Fibroblast of the aortic adventitia (primary cell): ENCODE measurements at places on chromosomes 2 and 18. TPM values are rescaled to one million over a fixed set of nuclear protein-coding genes. Genes with fewer than 3 reads are reported as not detected.

TNS1 gene
- total RNA-seq = 54.5 and 116 TPM in 2 replicates

DNA sequence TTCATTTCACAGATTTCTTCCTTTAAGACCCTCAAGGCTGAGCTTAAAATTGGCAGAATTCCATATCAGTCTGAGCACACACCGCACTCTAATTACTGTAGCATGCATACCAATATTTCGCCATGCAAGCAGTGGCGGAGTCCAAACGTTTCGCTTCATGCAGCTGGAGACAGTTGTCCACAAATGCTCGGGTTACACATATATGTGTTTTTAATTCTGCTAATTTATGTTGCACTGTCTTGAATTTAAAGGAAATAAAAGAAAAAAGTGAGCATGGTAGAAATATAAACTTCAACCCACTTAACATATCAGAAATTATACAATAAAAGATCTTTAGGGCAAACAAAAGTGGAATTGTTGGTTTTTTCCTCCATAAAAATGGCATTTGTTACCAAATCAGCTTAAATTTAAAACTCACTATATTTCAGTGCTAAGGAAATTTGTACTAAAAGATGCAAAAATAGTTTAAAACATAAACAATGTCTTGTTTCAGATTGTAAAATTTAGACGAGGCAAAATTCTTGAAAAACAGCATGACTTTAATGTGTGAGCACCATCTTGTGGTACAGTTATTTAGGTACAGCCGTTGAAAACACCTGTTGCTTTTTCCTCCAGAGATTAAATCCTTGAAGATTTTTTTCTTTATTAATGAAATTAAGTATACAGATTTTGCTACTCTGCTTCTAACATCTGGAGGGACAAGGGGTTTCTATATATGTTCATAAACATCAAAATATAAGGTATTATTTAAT is 24.1 kb upstream of the KANSL1L start:
- peak; percentile 76 for DNase-seq

DNA sequence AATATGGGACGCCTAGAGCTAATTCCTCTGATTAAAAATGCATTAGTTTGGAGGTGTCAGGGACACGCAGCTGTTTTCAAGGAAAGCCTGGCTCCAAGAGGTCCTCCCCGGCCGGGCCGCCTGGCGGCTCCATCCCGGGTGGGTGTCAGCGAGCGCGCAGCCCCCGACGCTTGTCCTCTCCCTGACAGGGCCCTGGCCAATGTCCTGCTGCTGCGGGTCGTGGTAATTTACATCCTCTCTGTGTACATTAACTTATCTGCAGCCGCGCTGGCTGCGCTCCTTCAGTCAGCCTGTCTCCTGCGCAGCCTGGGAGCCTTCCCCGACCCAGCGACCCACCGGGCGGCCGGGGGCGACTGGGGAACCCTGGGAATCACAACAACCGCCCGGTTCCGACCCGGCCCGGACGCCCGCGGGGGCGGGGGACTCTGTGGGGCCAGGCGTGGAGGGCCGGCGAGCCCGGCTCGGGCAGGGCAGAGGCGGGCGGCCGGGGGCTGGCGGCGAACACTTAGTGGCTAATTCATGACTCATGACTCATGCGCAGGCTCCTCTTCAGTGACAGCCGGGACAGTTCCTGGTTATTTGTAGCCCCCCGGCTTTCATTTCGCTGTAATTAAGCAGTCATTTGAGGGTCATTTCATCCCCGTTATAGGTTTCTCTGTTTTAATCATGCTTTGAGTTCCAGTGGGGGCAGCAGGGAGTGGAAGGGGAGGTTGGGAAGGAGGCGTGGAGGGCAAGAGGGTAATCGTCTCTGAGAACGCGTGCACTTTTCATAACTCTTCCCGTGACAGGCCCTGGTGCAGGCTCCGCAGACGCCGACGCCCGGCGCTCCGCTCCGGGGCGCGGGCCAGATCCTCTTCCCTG is 141.9 kb upstream of the CTAGE1 start:
- DNase-seq = peak; percentile 89

RUFY4 gene
- not detected in 2 replicates for total RNA-seq

DNPEP gene
- total RNA-seq = 33.2 and 55.0 TPM in 2 replicates

DNA sequence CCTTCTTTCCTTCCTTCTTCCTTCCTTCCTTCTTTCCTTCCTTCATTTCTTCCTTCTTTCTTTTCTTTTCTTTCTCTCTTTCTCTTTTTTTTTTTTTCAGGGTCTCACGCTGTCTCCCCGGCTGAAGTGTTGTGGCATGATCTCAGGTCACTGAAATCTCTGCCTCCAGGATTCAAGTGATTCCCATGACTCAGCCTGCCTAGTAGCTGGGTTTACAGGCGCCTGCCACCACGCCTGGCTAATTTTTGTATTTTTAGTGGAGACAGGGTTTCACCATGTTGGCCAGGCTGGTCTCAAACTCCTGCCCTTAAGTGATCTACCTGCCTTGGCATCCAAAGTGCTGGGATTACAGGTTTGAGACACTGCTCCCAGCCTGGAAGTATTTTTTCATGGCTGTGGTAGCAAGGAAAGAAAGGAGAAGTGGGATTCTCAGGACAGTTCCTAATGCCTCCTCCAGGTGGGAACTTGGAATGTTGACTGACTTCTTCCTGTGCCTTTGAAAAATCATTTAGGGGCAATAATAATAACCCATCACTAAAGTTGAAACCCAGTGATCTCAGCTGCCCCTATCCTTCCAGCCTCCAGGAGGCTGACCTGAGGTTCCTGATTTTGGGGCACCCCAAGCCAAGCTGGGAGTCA is 89.3 kb upstream of the CELF4 start:
- no peak for DNase-seq

GRCh38 chr18:3525870-3526420 is 76.0 kb downstream of the TGIF1 start:
- DNase-seq = no peak

GRCh38 chr2:64650296-64650695 is 3.4 kb downstream of the SERTAD2 start:
- DNase-seq = no peak
